Activated T-cell treated with anti-CD3 and anti-CD28 coated beads, Interleukin-2, amount 50 U/mL, for 4 hours (primary cell): ENCODE measurements at places on chromosomes 2 and 18.

DNA sequence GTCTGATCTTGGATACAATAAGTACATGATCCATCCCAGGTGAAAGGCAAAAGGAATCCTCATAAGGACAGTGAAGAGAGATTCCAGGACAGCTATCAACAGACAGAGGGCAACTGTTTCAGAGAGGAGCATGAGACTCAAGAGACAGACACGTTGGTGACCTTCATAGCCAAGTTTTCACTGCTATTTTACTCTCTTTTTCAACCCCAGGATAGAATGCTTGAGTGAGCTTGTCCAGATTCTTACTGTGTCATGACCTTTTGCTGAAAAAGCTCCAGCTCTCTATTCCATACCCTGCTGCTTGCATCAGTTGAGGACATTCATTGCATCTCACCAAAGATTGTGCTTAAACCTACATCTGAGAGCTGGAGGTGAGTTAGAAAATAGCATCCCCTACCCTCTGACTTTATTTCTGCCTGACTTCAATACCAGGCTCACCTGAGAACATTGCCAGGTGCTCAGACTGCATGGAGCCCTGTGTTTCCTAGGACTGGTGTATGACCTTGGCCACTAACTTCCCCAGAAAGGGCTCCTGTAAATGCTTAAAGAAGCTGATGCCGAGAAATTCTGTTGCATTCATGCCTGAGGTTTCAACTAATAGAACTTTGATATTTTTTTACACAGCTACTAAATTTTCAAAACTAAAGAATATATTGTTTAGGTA, 70.4 kb upstream of the TMEM17 start:
- no peak for DNase-seq

GRCh38 chr2:127612111-127612822, 33.7 kb upstream of the GPR17 start:
- DNase-seq, result no peak

- no peak for DNase-seq
Measured at GRCh38 chr18:68414407-68414806, 300.5 kb downstream of the TMX3 start.

DNA sequence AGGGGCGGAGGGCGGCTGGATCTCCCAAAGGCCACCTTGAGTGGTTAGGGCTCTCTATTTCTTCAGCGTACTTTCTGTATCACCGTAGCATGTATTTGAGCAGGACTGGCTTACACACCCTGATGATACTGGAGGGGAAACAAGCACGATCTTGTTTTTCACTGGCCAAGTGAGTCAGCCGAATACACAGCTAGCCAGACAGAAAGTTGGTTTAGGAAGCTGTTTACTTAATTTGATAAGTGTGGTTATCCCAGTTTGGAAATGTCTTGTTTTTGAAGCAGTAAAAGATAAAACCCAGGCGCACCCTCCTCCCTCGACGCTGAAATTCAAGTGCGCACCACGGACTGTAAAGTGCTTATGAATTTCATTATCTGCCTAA, 582 bp downstream of the RIOK3 start:
- DNase-seq, result no peak

- no peak for DNase-seq
Measured at GRCh38 chr2:70645733-70646419, 92.2 kb upstream of the TGFA start.
